ENCODE measurements at places on chromosomes 4 and X.

DNA sequence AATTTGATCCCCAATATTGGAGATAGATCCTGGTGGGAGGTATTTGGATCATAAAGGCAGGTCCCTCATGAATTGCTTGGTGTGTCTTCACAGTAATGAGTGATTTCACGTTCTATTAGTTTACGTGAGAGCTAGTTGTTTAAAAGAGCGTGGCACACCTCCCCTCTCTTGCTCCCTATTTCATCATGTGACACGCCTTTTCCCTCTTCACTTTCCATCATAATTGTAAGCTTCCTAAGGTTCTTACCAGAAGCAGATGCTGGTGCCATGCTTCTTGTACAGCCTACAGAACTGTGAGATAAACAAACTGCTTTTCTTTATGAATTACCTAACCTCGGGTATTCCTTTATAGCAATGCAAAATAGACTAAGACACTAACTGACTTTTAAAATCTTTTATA, 34.0 kb upstream of the FMR1 start:
- no peak for DNase-seq

GRCh38 chrX:155747520-155747919, 133.6 kb upstream of the VAMP7 start:
- DNase-seq = no peak

GRCh38 chr4:183961795-183962194, 56.7 kb downstream of the STOX2 start:
- DNase-seq = no peak

- no peak for DNase-seq
Observed at GRCh38 chr4:150289198-150289597, 211.0 kb downstream of the DCLK2 start.

GRCh38 chr4:85860066-85860740, 385.3 kb downstream of the ARHGAP24 start:
- DNase-seq = no peak

DNA sequence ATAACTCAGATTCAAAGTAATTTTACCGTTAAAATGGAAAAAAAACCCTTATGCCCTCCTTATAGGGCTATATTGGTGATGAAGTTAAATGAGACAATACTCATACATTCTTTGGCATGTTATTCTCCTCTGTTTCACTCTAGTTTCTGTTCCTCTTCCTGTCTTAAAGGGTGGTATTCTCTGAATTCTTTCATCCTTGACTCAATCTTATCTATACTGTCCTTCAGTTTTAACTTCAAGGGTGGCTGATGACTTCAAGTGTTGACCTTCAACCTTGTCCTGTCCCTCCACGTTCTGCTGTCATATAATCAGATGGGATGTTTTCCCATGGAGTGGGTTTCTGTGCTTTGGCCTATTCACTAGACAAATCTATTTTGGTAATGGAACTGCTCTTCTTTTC, 44.0 kb downstream of the ZNF518B start:
- DNase-seq = no peak

DNA sequence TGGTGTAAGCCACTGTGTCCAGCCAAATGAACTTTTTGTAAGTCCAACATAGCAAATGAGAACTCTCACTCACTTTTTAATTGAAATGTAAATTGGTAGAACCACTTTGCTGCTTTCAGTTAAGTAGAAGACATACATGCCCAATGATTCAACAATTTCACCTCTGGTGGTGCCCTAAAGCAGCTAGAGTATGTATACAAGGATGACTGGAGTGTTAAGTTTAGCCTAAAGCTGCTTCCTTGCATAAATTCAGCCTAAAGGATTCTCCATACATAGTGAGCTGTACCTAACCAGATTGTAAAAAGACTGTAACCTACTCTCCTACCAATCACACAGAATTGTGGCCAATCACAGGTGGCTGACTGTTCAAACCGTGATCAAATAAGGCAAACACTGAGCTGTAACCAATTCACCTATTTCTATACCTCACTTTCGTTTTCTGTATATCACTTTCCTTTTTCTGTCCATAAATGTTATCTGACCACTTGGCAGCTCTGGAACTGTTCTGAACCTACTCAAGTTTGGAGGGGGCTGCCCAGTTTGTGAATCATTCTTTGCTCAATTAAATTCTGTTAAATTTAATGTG, 39.9 kb downstream of the PDS5A start:
- DNase-seq = no peak

DNA sequence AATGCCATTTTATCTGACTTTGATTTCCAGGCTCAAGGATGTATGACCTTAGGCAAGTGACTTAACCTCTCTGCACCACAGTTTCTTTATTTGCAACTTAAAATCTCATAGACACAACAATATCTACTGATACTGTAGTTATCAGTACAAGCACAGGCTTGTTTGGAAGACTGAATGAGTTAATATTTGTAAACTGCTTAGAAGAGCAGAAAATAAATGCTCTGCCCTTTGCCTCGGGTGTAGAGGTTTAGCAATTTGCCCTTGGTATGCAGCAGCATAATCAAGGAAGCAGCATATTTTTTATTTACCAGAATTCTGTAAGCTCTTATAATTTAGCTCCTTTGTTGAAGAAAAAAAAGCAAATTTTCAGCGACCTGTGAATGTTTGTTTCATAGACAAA, 2.9 kb upstream of the CXCL1 start:
- DNase-seq = no peak

- no peak for DNase-seq
Observed at GRCh38 chr4:10225096-10225495, 108.5 kb upstream of the WDR1 start.

- DNase-seq = no peak
Observed at GRCh38 chr4:61953386-61953785, 753.3 kb downstream of the ADGRL3 start.

GRCh38 chr4:70297576-70297975, 37.2 kb upstream of the CABS1 start:
- DNase-seq = no peak

- DNase-seq = no peak
Observed at GRCh38 chrX:153970357-153971123, 1.1 kb downstream of the HCFC1 start.

DNA sequence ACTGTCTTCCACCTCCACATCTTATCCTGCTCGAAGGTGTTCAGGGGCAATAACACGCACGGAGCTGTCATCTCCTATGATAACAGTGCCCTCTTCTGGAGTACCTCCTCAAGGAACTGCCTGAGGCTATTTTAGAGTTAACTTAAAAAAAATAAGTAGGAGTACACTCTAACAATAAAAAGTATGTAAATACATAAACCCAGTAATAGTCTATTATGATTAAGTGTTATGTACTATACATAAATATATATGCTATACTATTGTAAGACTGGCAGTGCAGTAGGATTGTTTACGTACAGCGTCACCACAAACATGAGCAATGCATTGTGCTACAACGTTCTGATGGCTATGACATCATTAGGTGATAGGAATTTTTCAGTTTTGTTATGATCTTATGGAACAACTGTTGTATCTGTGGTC, 34.5 kb upstream of the TLR2 start:
- DNase-seq = no peak

DNA sequence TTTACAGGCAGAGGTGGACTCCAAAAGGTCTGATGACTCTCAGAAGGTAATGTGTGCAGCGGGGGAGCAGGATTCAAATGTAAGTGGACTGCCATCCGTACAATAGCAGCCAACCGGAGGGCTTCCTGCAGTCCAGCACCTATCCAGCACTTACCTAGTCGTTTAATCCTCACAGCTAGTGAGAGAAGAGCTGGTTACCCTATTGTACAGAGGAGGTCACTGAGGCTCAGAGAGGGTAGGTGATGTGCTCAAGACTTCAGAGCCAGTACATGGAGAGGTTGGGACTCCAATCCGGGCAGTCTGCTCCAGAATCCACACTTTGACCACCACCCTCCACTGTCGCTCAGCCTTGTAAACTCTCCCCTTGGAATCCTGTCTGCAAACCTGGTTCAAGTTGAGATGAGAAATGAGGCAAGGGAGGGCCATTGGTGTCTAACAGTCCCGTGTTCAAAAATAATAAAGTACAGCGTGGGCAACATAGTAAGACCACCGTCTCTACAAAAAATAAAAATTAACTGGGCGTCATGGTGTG, 22.5 kb upstream of the JAKMIP1 start:
- no peak for DNase-seq

GRCh38 chr4:182752158-182752910, 164.9 kb downstream of the DCTD start:
- DNase-seq = no peak

GRCh38 chrX:20500949-20501348, 234.2 kb upstream of the RPS6KA3 start:
- DNase-seq = no peak

- no peak for DNase-seq
Observed at GRCh38 chr4:148255344-148255720, 186.9 kb downstream of the NR3C2 start.

GRCh38 chrX:22035236-22035635, 3.1 kb downstream of the PHEX start:
- DNase-seq = no peak
